ENCODE measurements at places on chromosomes 3 and 15.

DNA sequence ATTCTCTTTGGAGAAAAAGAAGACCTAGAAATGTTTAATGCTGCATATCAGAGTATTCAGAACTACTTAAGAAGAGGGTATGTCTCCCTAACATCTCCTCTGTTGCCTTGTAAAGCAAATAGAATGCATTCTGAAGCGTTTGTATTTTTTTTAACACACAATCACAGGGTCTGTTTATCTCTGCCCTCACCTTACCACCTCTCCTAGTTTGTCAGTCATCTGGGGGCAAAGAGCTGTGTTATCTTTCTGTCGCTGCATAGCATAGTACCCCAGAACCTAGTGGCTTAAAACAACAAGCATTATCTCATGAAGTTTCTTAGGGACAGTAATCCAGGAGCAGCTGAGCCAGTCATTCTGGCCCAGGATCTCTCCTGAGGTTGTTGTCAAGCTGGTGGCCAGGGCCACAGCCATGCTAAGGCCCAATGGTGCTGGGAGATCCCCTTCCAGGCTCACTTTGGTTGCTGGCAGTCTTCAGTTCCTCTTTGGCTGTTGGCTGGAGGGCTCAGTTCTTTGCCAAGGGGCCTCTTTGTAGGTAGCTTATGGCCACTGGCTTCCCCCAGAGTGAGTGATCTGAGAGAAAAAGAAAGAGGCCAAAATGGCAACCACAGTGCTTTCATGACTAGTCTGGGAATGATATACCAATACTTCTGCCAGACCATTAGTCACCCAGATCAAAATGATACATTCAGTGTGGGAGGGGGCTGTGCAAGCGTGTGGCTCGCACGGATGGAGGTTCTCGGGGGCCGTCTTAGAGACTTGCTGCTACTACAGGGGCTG lies 17.8 kb downstream of the EDEM1 start:
- DNase-seq: no peak

GRCh38 chr3:50473768-50474167 lies 29.7 kb downstream of the CACNA2D2 start:
- DNase-seq: no peak

GRCh38 chr15:74775132-74775562 lies 6.7 kb upstream of the CSK start:
- DNase-seq: no peak

GRCh38 chr3:25508901-25509300 lies 80.8 kb downstream of the RARB start:
- no peak for DNase-seq

GRCh38 chr3:176032043-176032442 lies 1165.2 kb downstream of the TBL1XR1 start:
- DNase-seq: no peak

- no peak for DNase-seq
These were observed 7.3 kb downstream of the RPSA start for GRCh38 chr3:39413691-39414420.

DNA sequence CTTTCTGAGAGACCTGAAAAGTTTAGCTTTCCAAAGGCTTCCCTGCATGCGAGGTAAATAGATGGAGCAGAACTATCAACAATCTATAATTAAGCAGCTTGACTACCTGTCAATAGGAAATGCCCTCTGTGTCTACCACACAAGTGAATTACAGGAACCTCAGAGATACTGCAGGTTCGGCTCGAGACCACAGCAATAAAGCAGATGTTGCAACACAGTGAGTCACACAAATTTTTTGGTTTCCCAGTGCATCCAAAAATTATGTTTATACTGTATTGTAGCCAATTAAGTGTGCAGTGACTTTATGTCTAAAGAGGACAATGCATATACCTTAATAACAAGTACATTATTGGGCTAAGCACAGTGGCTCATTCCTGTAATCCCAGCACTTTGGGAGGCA lies 252.0 kb downstream of the UBE2E2 start:
- DNase-seq: no peak

- DNase-seq: no peak
These were observed 54.8 kb upstream of the CTSH start for GRCh38 chr15:78999636-79000035.

DNA sequence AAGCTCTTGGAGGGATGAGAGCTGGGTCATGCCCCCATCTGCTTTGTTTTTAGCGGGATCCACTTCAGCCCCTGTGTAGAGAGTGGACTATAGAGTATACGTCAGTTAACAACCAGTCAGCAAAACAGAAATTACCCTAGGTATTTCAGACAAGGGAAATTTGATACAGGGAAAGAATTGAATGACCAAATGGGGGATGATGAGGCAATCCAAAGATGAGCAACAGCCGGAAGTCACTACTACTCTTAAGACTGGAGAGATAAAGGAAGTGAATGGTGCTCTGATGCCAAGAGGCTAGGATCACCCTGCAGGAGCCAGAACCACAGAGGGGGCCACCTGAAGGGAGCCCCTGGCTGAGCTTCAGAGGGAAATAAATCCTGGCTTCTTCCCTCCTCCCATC lies 1.7 kb upstream of the GPR62 start:
- no peak for DNase-seq

DNA sequence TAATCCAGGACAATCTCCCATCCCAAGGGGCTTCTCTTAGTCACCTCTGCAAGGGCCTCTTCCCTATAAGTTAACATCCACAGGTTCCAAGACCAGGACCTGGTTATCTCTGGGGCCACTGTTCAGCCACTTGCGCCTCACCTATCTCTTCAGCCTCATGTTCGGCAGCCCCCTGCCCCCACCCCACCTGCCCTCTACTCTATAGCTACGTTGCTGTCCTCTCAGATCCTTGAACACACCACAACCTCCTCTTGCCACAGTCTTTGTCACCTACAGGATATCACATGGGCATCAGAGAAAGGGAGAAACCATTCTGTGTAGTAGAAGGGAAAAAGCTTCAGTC lies 33.9 kb downstream of the SLC41A3 start:
- no peak for DNase-seq

- DNase-seq: no peak
These were observed 16.2 kb downstream of the NEDD4 start for GRCh38 chr15:55977231-55977630.

DNA sequence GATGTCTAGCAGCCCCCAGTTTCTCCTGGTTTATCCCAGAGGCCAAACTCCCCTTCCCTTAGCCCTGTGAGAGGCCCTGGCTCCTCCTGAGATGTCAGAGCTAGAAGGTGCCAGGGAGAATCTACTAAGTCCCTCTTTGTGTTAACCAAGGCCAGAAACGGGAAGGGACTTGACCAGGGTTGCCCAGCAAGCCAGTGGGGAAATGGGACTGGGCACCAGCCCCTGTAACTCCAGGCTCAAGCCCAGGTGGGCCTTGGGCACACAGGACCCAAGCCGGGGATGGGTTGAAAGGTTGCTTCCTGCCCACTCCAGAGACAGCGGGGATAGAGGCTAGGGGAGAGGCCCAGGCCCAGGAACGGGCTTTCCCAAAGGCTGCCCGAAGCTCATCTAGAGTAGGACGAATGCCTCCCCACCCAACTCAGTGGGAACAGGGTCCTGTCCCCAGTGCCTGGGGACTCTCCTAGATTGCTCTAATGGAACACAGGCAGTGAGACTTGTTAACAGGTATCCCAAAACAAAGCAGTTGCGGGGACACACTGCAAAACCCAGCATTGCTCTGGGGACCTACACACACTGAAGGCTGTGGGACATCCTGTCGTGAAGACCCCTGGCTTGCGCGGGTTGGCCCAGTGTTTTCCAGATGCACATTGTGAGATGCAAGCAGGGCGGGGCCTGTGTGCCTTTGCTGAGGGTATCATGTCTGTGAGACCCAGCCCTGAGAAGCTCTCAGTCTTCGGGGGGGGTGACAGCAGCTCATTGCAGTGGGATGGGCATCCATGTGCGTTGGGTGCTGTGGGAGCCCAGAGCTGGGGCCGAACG lies 12.9 kb upstream of the TXNRD3 start:
- no peak for DNase-seq

GRCh38 chr15:60652245-60652644 lies 173.3 kb upstream of the ICE2 start:
- DNase-seq: no peak

GRCh38 chr3:115087512-115087911 lies 59.6 kb downstream of the ZBTB20 start:
- no peak for DNase-seq

DNA sequence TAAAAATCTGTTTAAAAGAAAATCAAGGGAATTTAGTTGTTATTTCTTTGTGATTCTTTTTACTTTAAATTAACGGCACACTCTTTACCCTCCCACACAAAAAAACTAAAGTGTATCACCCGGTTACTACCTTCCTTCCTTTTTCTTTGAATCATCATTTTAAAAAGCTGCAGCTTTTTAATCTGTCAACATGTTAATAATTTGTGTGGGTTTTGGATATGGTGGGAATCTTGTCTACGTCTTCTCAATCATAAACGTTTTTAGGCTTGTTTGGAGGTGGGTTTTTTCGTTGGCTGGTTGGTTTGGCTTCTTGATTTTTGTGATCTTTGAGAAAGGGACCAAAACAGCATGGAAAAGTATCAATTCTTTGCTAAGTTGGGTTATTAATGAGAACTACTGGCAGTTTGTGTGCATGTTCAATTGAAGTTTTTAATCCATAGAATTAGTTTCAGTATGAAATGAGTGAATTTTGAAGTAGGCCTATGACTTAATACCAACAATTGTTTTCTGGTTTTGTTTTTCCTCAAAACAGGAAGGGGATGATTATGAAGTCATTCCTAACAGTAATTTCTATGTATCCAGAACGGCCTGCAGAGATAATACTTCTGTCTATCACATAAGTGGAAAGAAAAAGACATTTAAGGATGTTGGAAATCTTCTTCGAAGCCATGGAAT lies 4.5 kb downstream of the SMC4 start:
- DNase-seq: no peak

GRCh38 chr15:33262306-33262705 lies 48.5 kb upstream of the RYR3 start:
- no peak for DNase-seq

DNA sequence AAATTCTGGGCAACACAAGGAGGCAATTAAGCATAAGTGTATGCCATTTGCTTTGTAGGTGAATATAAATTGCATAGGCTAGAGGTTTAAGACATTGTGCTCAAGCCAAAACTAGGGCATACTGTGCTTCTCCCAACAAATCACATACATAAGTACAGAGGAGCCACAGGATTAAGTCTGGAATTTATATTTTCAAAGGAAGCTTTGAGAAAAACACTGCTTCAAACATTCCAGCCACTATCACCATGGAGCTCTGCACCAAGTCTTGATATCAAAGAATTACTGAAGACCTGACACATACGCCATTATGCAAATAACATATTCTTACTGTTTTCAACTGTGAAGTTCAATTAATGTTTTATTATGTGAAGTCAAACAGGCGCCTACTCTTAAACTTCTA lies 119.4 kb upstream of the NPHP3 start:
- DNase-seq: no peak

GRCh38 chr15:88835119-88835518 lies 31.9 kb downstream of the ACAN start:
- no peak for DNase-seq

- DNase-seq: peak; percentile 53
These were observed 11.5 kb upstream of the MSL2 start for GRCh38 chr3:136207489-136208115.

DNA sequence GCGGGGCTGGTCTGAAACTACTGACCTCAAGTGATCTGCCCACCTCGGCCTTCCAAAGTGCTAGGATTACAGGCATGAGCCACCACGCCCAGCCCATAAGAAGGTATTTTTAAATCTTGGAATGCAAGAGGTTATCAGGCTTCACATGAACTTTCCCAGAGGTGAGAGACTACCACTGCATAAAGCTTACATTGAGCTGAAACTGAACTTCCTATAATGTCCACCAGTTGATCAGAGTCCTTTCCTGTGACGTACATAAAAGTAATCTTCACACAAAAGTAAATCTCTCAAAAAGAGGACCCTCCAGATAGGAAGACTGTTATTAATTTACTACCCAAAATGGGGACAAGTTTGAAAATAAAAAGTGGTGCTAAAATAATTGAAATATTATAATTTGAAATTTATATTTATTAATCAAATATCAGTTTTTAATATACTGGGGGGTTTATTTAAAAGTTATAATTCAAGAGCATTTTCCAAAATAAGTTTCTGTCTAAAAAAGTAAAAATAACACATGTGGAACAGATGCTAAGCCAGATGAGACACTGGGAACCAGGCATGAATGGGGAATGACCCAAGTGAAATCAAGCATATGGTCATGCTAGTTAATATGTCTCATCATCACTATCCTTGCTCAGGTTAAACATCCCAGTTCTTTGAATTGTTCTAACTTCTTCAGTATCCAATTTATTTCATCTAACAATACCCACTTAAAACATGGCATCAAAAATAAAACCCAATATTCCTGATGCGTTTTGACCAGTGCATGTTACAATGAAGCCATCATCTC lies 269.9 kb upstream of the UBE2E2 start:
- no peak for DNase-seq

DNA sequence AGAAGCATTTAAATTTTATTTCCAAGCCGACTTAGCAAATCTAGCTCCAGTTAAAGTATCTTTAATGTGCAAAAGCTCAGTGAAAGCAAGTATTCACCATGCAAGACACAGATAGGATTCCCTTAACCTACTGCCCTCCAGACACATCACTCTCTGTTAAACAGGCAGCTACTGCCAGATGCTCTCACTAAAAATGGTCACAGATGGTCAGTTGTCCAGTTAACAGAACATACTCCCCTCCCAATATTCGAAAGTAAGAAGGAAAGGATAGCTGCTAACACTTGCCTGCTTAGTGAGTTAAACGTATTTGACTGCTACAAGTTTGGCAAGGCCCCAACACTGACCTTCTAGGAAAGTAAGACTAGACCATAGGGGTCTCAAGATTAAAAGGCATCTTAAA lies 73.7 kb downstream of the PRTG start:
- no peak for DNase-seq

DNA sequence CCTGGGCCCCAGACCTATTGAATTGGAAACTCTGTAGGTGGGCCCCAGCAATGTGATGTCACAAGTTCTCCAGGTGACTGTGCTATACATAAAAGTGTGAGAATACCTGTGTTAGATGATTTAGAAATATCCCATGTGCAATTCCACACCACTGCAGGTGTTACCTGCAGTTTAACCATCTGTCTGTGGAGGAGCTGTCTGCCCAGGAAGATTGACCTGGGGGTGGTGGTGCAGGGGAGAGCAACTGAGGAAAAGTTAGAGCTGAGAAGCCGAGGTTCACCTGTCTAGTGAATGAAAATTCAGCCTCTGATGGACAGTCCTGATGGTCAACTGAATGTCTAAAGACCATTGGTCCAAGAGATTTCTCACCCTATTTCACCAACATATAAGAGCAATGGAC lies 132.2 kb upstream of the SLC24A5 start:
- no peak for DNase-seq

DNA sequence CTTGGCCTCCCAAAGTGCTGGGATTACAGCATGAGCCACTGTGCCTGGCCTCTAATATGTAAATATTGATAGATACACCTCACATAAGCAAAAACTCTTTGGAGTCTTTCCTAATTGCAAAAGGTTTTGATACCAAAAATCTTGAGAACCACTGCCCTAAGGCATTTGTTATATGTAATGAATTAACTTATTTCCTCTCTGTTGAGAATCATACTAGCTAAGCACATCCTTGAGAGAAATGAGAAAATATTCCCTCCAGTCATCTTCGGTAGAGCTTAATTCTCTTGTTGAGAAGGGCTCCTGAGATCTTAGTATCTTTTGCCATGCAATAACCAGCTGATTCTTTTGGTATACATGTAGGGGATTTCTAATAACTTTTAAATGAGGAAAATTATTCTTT lies 190.2 kb downstream of the SLC9A9 start:
- peak; percentile 13 for DNase-seq

Data from brain (organoid and tissue), 16 donors.